ENCODE measurements at places on chromosomes 12 and 14.

- no peak for DNase-seq
These were observed 27.1 kb upstream of the C12orf71 start for GRCh38 chr12:27109334-27110028.

- no peak for DNase-seq
These were observed 103.7 kb upstream of the PDE3A start for GRCh38 chr12:20264608-20265114.

- DNase-seq = no peak
These were observed 85.0 kb downstream of the TAOK3 start for GRCh38 chr12:118287728-118288127.

- no peak for DNase-seq
These were observed 9.7 kb upstream of the RIC8B start for GRCh38 chr12:106764738-106765137.

GRCh38 chr14:91108941-91109611 is 4.8 kb upstream of the DGLUCY start:
- DNase-seq = no peak

DNA sequence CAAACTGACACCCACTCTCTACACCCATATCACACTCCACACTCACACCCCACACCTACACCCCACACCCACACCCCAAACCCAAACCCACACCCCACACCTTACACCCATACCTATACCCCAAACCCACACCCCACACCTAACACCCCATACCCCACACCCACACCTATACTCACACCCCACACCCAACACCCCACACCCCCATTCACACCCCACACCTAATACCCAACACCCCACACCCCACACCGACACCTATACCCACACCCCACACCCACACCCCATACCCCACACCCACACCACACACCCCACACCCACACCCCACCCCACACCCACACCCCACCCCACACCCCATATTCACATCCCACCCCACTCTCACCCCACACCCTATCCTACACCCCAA is 38.5 kb downstream of the TMEM120B start:
- DNase-seq = no peak

DNA sequence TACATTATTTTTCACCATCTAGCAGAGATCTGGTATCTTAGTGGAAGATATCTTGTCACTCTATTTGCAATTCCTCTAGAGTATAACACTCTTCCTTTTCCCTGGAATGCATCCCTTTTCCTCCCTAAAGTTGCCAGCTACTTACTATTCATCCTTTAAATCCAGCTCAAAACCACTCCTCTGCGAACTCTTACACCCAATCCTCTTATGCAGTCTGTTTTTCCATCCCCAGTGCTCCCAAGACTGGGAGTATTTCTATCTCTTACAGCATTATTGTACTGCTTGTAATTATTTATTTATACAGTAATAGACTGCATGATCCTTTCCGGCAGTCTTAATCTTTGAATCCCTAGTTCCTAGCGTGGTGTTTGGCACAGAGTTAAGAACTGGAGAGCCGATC is 2.9 kb upstream of the SRGAP1 start:
- no peak for DNase-seq

DNA sequence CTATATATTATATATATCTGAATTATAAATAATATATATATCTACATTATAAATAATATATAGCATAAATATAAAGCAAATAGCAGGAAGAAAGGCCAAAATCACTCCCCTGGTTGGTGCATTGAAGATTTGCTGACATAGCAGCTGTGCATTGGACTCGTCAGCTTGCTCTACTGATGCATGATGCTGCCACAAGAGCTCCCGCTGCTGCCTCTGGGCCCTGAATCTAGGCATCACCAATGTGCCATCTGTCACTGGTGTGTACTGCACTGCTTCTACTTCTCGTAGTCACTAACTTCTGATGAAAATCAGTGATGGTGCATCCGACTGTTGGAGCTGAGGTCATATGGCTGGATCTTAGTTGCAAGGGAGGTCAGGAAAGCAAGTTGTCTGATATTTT is 205.0 kb downstream of the ADAMTS20 start:
- no peak for DNase-seq

DNA sequence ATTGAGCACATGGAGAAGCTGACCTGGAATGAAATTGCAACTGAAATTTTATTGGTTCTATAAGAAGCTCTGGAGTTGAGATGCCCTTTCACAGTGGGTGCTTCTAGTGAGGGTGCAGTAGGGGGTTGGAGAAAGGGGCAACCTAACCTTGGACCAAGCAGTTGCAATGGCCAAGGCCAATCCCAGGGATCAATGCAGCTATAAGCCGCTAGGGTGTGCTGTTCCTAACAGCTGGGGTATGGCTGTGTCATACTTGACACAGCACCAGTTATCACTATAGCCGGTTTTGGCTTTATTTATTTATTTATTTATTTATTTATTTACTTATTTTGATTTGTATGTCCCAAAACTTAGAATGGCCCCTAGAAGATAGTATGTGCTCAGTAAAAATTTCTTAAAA is 505.9 kb downstream of the FLRT2 start:
- no peak for DNase-seq

- DNase-seq = no peak
These were observed 83.6 kb upstream of the ARHGAP5 start for GRCh38 chr14:31993521-31993951.

DNA sequence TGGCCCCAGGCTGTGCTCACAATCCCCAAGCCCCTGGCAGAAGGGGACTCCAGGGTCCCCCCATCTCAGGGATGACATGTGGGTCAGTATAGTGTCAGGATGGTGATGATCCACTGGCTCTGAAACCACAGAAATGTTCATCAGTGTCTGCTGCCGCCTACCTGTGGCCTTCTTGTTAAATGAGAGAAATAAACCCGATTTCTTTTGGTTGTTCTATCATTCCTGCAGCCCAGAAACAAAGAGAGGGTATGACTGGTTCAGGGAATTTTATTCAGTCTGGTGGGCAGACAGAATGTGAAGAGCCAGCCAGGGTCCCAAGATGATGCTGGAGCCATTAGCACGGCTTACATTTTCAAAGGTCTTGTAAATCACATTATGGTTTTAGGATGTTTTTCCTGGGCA is 86.6 kb downstream of the CRADD start:
- no peak for DNase-seq
